Gastrocnemius medialis (tissue), 4 donors: ENCODE measurements at places on chromosomes 1 and 21. TPM values are rescaled to one million over a fixed set of nuclear protein-coding genes. Genes with fewer than 3 reads are reported as not detected.

Gene NIBAN1
- 11.7 TPM for total RNA-seq

Gene STPG1
- total RNA-seq = 0.39 TPM

Gene TDRD10
- 0.61 TPM for total RNA-seq

Gene TMEM82
- total RNA-seq = 0.33 TPM

Gene FAM110D
- total RNA-seq = 3.1 TPM

Gene C1orf210
- not detected for total RNA-seq

Gene VWA5B1
- total RNA-seq = not detected
